ENCODE measurements at places on chromosomes 2 and 18.

DNA sequence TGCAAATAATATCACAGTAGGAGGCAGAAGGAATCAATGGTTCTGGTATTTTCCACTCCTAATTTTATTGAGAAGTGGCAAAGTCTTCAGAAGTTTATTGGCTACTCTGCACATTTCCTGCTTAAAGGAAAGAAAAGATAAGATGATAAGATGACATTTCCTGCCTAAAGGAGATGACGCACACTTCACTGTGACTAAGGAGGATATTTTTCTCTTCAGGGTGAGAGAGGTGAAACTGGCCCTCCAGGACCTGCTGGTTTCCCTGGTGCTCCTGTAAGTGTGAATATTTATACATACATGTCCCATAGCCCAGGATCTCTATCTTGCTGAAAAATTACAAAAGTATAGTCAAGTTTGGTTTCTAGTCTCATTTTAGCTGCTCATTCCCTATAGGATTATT is 27.9 kb downstream of the COL3A1 start:
- no peak for DNase-seq

DNA sequence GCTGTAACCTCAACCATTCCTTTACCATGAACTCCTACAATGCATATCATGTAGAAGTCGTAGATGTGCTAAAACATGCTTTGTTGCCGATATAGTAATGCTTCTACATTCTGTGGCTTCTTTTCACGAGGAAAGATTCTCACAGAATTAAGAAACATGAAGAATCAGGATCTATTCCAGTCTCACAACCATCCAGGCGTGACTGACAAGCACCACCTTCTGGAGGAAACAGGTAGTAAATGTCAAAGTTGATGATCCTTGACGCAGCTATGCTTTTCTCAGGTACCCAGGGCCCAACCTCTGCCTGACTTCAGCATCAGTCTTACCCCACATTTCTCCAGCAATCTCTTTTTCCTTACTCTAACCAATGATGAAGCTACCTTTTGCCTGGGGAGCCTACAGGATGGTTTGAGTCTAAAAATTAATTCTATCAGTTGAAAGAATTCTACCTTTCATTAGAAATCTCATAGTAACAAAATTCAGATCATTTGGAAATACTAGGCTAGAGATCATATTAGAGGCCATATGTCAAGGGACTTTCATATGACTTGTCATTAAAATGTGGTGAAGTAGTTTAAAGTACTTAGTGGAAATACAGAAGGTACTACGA is 123.3 kb upstream of the RND3 start:
- no peak for DNase-seq

DNA sequence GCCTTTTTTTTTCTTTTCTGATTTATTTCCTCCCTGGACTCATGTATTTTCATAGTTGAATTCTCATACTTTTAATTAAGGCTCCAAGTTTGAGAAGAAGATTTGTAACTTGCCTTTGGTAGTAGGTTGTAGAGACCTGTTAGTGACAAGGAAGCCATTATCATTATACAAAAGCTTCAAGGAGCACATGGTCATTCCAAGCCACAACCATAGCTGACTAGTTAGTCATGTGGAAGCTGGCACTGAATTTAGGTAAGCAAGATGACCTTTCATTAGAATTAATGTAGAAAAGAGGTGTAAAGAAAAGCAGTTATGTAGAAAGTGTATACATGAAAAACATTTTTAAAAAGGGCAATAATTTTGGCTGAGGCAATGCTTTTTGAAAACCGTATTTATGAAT is 89.7 kb downstream of the LRP1B start:
- DNase-seq, result peak; percentile 27

GRCh38 chr2:15808944-15809343 is 131.4 kb upstream of the MYCN start:
- no peak for DNase-seq

- DNase-seq, result no peak
Measured at GRCh38 chr2:109247812-109248211, 118.8 kb downstream of the SH3RF3 start.

DNA sequence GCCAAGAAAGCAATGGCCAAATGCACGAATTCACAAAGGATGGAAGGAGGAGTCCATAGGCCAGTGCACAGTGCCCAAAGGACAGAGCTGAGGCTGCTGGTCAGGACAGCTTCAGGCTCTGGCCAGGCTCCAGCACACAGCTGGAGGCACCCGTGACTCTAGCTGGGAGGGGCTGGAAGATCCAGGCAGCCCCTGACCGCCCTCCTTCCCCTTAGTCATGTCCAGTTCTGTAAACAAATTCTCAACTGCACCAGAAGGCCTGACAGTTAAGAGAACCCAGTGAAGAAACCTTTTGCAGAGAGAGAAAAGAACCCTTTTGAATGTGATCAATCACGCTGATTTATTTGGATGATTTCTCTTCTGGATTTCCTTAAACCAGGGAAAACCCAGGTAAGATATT is 7.7 kb upstream of the YWHAQ start:
- DNase-seq, result peak; percentile 65

DNA sequence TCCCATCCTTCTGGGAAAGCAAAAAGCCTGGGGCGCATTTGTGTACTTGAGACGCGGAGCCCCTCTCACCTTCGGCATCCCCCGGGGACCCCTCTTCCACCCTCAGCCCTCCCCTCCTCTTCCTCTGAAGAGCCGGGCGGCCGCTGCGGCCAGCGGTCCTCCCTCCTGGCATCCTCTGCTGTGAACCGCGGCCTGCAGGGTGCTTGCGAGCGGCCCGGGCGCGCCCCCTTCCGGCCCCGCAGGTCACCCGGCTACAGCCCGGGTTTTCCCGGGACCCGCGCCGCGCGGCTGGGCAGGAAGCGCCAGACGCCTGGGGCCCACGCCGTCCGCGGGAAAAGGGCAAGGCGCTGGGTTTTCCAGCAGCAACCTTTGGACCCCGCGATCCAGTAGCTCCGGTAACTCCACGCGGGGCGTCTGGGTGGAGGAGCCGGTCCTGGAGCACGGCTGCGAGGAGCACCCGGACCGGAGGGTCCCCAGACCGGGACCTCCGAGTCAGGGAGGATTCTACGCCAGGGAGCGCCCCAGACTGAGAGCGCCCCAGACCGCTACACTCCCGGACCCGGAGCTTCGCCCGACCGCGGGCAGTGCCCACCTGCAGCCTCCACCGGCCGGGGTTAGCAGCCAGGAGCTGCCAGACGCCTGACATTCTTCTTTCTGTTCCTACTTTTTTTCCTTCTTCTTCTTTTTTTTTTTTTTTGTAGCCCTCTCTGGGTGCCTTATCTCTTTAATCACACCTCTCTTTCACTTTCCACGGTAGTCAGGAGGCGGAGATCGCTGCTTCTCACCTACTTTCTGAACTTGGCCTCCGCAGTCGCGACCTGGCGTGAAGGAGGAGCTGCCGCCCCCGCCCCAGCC is at the start of gene IL18R1:
Gene IL18R1, plus strand, starts transcription at position 271 of the 855 bp plus-strand sequence. CDS start 6,865 bp downstream, outside the sequence.
- peak; percentile 23 for DNase-seq

- DNase-seq, result no peak
Measured at GRCh38 chr18:52242711-52243110, 97.3 kb upstream of the DCC start.

DNA sequence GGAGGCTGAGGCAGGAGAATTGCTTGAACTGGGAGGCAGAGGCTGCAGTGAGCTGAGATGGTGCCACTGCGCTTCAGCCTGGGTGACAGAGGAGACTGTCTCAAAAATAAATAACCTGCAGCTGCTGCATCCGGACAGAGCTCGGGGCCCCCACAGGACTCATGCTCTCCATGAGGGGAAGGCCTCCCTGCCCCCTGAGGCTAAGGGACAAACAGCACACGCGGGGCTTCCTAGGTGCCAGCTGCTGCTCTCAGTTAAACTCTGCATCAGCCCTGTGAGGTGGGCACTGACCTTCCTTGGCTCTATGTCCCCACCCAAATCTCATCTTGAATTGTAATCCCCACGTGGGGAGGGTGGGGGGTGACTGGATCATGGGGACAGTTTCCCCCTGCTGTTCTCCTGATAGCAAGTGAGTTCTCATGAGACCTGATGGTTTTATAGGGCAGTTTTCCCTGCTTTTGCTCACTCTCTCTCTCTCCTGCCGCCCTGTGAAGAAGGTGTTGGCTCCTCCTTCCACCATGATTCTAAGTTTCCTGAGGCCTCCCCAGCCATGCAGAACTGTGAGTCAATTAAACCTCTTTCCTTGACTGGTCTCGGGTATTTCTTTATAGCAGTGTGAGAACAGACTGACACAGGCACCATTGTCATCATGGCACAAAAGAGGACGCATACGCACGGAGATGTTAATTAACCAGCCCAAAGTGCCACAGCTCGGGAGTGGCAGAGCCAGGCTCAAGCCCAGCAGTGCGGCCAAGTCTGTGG is 49.9 kb upstream of the TAF1B start:
- DNase-seq, result no peak

DNA sequence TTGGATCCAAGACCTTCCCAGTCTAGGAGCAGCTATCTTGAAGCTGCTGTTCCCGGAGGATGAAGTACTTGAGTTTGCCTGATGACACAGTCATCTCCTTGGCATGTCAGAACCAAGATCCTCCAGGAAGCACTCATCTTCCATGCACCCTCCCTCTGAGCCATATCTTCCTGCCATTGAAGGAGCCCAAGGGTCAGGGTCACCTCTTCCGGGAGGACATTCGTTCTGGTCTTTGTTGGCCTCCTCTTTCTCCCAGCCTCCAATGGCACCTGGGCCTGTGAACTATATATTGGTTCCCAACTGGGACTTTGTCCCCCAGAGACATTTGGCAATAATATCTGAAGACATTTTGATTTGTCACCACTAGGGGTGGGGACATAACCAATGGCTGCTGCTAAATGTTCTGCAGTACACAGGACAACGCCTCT is 4.2 kb upstream of the MYO7B start:
- DNase-seq, result peak; percentile 27

DNA sequence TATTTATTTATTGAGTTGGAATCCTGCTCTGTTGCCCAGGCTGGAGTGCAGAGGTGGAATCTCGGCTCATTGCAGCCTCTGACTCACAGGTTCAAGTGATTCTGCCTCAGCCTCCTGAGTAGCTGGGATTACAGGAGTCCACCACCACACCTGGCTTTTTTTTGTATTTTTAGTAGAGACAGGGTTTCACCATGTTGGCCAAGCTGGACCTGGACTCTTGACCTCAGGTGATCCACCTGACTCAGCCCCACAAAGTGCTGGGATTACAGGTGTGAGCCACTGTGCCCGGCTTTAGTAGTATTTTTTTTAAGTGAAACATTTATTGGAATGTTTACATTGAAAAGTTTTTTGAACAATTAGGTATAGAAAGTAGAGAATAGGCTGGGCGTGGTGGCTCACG is 23.9 kb downstream of the SLC20A1 start:
- no peak for DNase-seq

GRCh38 chr2:129559101-129559500 is 420.4 kb upstream of the RAB6C start:
- no peak for DNase-seq

- no peak for DNase-seq
Measured at GRCh38 chr2:84486441-84487115, 27.5 kb upstream of the SUCLG1 start.

GRCh38 chr2:120561379-120562035 is 174.2 kb upstream of the GLI2 start:
- DNase-seq, result no peak

GRCh38 chr2:33529771-33530481 is 53.5 kb downstream of the RASGRP3 start:
- DNase-seq, result peak; percentile 87

GRCh38 chr18:45687621-45688020 is 36.4 kb upstream of the SLC14A1 start:
- DNase-seq, result no peak

GRCh38 chr2:133651861-133652260 is 83.6 kb upstream of the NCKAP5 start:
- no peak for DNase-seq

GRCh38 chr2:76749858-76750257 is 772.3 kb downstream of the LRRTM4 start:
- no peak for DNase-seq

DNA sequence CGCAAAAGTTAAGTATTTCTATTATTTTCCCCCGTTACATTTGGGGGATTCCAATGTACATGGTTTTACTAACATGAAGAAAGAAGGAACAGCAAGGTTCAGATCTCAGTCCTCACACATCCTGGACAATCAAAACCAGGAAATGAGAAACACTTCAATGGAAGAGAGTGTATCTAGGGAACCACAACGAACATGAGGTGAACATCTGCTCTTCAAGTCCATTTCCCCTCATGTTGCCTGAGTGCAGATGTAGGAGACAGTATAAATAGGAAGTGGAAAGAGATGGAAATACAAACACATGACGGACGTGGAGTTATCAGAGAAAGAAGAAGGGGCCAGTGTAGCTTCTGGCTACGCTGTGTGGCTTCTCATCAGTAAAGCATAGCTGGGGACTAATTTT is 52.6 kb downstream of the CHN1 start:
- no peak for DNase-seq

- no peak for DNase-seq
Measured at GRCh38 chr2:71856773-71857525, 290.7 kb downstream of the CYP26B1 start.

DNA sequence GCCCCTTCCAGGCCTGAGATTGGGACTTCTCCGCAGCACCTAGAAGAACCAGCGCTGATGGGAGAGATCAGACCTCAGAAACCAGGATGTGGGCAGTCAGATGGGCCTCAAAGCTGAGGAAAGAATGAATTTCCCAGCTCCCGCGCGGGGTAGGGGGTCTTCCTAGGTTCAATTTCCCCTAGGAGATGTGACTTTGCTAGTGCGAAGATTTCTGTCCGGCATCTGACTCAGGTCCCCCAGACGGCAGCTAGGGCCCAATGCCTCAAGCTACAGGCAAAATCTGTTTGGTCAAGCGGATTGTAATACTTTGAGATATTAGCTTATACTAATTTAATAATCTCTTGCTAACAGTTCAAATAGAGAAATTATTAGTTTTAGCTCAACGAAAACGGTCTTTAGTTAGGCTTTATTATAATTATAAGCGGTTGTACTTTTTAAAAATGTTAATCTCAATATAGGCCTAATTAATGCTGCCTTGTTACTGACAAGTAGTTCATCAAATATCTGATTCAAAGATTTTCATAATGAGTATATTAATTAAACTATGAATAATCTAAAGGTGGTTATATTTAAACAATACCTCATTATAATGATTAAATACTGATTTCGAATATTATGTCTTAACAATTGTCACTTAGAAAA is 5.8 kb downstream of the DLX1 start:
- DNase-seq, result no peak

- DNase-seq, result no peak
Measured at GRCh38 chr2:239393388-239393940, 7.4 kb downstream of the HDAC4 start.
